Activated T-helper 2 cell treated with anti-CD3 and anti-CD28 coated beads, Interferon-gamma antibody, Interleukin-2, Interleukin-4, amounts not matched to agents 10 μg/mL and 5 μg/mL and 100 μg/mL, durations not matched to agents 14 hours and 24 hours and 36 hours (primary cell): ENCODE measurements at places on chromosomes 2 and 18. TPM values are rescaled to one million over a fixed set of nuclear protein-coding genes. Genes with fewer than 3 reads are reported as not detected.

DNA sequence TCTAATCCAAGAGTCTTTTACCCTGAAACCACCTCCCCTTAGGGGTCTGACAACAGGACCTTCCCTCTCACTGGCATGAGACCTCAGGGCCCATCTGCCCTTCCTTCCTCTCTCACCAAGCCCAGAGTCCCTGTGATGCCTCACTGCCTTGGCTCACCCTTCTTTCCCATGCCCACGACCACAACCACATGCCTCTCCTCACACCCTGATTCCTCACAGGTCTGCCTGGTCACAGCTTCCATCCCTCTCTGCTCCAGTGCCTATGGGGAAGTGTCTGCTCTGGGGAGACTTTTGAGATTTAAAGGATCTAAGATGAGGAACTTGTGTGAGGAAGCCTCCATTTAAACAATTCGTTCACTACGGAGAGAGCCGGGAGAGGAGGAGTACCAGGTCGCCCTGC is 98.9 kb upstream of the SH3BP4 start:
- no peak for DNase-seq

AFF3 gene
- 1.4 and 1.7 TPM in 2 replicates for total RNA-seq

GRCh38 chr2:239544918-239545465 is 144.2 kb upstream of the HDAC4 start:
- peak; percentile 14 for DNase-seq

GRCh38 chr2:214775971-214776370 is 33.5 kb downstream of the BARD1 start:
- no peak for DNase-seq

DNA sequence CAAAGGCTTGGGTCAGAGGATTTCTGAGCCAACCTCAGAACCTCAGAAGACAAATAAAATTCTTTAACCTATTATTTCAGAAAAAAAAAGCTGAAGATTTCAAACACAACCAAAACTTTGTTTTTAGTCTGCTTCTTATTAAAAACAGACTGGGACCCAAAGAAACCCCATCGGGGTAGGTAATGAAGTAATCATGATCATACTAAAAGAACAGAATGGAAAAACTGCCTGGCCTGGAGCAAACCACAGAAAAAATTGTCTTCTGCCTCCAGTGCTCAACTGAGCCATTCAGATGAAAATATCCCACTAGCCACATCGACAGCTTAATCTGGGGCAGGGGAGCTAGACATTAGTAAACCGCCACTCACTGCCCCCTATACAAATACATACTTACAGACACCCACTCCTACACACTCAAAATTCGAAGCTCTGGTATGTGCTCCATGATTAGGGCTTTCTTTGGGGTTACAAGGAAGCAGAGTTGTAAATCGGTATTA is 76.5 kb downstream of the SDC1 start:
- no peak for DNase-seq

- no peak for DNase-seq
Observed at GRCh38 chr2:105390454-105390853, 8.4 kb downstream of the FHL2 start.

RGPD3 gene
- total RNA-seq: 0.30 and 0.34 TPM in 2 replicates

- no peak for DNase-seq
Observed at GRCh38 chr2:60125611-60126426, 427.6 kb downstream of the BCL11A start.

- no peak for DNase-seq
Observed at GRCh38 chr2:101556033-101556459, 81.1 kb upstream of the RFX8 start.

DNA sequence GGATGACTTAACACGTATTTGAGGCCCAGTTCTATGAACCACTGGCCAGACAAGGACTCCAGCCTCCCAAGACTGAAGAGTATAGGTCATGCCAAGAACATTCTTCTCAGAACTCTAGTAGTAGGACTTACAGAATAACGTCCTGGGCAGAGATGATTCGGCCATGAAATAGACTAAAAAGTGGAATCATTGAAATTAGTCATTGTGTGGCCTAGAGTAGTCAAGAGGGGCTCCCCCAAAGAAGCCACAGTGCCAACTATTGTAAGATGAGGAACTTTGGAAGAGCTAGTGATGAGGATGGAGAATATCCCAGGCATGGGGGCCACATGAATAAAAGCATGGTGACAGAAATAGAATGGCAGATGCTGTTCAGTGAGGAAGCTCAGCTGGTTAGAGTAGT is 101.1 kb downstream of the TRIB2 start:
- DNase-seq: no peak

DCDC2C gene
- total RNA-seq: not detected in 2 replicates

FN1 gene
- total RNA-seq: 4.5 and 6.3 TPM in 2 replicates

SMAD4 gene
- 73.0 and 77.1 TPM in 2 replicates for total RNA-seq

SERPINB3 gene
- not detected in 2 replicates for total RNA-seq

UGT1A6 gene
- total RNA-seq: not detected in 2 replicates

- no peak for DNase-seq
Observed at GRCh38 chr18:54787616-54788015, 40.7 kb upstream of the RAB27B start.

DNA sequence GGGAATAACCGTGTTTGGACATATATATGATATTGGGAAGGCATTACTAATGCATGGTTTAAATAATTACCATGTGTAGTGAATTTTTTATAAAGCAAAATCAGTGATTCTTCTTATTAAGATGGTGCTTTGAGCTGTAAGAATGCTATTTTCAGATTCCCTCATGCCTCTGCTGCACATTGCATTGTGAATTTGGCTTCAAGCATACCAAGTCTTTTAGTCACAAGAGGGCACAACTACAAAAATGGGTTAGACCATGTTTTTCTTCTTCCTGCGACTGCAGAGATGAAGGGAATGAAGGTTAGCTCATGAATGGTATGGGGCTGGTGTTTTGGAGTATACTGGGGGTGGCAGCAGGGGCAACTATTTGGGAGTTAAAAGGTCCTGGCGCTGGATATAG is 320.1 kb downstream of the SLC4A3 start:
- no peak for DNase-seq

DNA sequence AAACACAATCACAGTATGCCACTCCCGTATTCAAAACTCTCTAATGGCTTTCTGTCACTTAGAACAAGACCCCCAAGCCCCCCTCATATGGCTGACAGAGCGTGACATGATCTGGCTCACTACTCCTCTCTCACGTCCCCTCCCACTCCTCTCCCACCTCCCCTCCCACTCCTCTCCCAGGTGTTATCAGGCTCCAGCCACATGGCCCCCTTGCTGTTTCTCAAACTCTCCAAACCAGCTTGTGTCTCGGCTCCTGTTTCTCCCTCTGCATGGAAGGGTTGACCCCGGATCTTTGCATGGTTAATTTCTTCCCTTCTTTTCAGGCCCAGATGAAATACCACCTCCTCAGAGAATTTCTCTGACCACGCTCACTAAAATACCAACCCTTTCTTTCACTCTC is 180.8 kb downstream of the SLC8A1 start:
- no peak for DNase-seq

DNA sequence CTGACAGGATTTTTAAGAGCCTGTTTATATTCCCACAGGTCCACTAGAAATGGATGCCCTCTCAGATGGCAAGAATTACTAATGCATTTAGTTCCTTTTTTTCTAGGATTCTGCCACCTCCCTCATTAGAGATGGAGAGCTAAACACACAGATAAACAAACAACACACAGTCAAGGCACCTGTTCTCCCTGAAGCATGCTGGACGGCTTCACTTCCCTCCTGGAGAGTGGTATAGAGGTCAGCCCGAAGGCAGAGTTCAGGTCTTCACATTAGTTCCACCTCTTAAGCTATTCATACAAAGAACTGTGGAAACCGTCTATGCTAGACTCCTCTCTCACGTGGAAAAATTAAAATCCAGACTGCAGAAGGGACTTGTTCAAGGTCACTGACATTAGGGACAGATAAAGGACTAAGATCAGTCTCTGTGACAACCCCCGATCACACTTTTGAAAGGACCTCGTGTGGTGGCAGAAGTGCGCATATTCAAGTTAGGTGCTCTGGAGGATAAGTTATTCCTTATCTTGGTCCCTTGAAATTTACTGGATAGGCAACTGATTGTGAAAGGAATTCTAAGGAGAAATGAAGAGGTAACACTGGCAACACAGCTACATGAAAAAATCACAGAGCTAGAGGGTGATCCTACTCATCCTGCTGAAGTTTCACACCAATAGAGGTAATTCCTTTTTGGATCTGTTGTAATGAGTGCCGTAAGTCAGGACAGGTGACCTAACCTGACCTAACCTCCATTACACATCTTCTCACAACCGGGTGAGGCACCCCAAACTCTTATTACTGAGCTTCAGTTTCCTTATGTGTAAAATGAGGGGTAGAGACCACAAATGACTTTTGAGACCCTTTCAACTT is 75.1 kb downstream of the SPRED2 start:
- no peak for DNase-seq

DNA sequence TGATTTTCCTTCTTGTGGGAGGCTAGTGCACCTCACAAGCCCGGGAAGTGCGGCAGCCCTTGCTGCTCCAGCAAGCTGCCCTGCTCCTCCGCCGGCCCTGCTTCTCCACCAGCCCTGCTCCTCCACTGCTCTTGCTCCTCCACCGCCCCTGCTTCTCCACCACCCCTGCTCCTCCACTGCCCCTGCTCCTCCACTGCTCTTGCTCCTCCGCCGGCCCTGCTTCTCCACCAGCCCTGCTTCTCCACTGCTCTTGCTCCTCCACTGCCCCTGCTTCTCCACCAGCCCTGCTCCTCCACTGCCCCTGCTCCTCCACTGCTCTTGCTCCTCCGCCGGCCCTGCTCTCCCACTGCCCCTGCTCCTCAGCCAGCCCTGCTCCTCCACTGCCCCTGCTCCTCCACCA is 95.6 kb downstream of the NDUFA10 start:
- no peak for DNase-seq

GRCh38 chr2:42767080-42767898 is 3.4 kb upstream of the OXER1 start:
- DNase-seq: no peak

FAP gene
- total RNA-seq: not detected in 2 replicates

IL36RN gene
- total RNA-seq: not detected in 2 replicates

VIL1 gene
- total RNA-seq: not detected in 2 replicates

DNA sequence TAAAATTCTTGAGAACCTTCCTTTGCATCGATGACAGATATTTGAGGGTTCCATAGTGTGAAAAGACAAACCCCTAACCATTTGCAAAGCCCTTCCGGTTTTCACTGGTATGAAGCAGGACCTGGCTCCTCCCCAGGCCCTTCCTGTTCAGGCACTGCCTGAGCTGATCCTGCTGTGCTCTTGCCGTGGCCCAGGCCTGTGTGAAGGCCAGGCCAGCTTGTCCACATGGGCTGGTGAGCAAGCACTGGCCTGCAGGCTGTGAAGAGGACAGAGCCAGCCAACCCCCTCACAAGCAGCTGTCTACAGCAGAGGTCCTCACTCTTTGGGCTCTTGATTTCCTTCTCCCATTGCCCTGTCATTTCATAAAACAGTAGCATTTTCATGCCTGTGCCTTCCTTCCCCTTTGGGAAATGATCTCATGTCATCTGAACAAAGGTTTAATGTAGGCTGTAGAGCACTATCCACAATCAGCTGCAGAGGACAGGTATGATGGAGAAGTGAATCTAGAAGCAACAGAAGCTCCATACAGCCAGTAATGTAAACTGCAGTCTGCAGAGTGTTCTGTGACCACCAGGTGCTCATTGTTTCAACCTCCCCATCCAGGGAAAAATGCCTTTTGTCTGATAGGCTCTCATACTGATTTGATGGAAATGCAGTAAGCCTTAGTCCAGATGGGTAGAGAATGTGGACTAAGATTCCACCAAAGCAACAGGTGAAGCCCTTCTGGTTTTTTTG is 19.8 kb downstream of the MPHOSPH10 start:
- DNase-seq: no peak

GRCh38 chr2:173952267-173953046 is 12.7 kb downstream of the SP3 start:
- DNase-seq: no peak

GRCh38 chr18:30852980-30853379 is 189.6 kb downstream of the DSC3 start:
- DNase-seq: no peak

SERPINE2 gene
- total RNA-seq: 18.3 and 19.2 TPM in 2 replicates

- no peak for DNase-seq
Observed at GRCh38 chr18:44537526-44537925, 143.2 kb upstream of the SETBP1 start.
